ENCODE measurements at places on chromosomes 2 and 18.

DNA sequence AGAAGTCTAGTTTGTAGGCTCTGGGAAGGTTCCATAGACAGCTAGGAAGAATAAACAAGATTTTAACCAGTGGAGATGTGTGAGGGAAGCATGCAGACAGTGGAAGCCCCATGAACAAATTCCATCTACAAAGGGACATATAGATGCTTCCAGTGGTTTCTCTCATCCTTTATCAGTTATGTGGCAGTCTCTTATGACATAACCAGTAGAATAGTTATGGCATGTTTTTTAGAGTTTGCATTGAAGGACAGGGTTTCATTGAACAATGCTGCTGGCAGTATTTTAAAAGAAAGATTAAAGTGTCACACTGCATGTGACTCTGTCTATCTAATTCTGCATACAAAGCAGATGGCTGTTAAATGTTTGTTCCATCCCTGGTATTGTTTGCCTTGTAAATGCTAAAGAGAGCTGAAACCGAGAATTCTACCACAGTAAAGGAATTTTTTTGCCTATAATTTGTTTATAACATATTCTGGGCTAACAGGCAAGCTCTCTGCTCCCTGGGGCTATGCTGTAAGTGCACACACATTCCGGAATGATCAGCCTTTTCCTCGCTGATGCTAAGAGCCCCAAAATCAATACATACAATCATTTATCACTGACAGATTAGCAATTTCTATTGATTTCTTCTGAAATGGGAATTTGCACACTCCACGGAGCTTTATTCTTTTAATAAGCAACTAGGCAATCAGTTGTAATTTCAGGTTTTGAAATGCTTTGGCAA, 76.8 kb upstream of the PELI1 start:
- no peak for DNase-seq

GRCh38 chr2:219042750-219043149, 1.4 kb upstream of the CFAP65 start:
- DNase-seq: no peak

- DNase-seq: no peak
These were observed 8.7 kb downstream of the INPP5D start for GRCh38 chr2:233068762-233069418.

DNA sequence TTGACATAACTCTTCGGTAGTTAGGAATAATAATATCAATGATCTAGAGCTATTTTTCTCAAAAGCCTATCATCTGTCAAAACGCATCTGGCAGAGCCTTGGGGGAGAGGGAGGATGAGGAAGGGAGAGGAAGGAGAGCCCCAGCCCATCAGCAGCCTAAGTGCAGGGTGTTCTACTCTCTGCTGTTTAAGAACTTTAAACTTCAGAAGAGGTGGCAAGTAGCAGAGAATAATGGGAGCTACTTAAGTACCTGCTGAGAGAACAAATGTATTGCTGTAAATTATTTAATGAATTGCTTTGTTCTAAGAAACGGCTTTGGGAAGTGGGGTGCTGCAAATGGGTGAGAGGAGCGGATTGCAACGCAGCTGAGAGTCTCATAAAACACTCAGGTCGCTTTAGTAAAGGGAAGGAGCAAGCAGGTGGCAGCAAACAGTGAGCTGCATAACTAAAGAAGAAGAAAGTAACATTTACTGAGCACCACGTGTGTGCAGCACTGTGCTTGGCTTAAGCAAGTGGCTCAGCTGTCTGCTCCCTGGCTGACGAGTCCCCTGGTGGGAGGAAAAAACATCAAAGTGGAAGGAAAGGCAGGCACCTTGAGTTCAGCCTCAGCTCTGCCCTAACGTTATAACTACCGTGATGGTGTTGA, 26.3 kb upstream of the SH3RF3 start:
- DNase-seq: no peak

DNA sequence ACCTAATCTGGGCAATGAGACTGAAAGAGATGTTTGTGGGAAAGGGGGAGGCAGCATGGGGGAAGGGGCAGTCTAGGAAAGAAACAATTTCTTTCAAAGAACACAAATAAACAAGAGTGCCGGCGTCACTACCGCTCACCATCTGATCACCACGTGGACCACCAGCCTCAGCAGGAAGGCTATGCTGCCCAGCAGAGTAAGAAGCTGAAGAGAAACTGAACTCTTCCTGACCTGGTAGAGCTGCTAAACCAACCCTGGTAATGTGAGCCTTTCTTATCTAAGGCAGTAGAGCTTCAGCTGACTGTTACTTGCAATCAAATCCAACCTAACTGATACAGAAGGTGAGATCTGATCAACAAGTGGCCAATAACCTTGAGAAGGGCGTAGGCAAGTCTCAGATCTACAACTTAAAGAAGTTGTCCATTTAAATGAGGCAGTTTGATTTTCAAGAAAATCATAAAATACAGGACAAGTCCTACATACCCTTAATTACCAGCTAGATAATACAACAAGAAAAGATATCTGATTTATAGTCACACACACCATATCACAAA, 44.2 kb upstream of the SPTBN1 start:
- DNase-seq: no peak

DNA sequence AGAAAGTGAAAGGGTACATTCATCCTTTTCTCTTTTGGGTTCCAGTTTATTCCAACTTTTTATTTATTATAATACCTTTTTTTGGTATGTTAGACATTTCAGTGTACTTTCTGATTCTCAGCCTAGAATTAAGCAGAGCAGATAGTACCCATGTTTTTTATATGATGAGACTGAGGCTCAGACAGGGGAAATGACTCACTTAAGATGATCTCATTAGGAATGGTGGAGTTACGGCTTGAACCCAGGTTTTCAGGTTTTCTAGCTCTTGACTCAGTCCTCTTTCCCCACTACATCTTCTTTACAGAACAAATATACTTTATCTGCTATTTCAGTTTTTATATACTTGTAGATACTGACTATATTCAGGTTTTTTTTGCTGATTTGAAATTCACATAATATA, 51.7 kb upstream of the OTX1 start:
- no peak for DNase-seq

GRCh38 chr2:230434677-230435324, 18.8 kb downstream of the SP100 start:
- DNase-seq: no peak

GRCh38 chr18:54530285-54530684, 60.8 kb upstream of the DYNAP start:
- no peak for DNase-seq

DNA sequence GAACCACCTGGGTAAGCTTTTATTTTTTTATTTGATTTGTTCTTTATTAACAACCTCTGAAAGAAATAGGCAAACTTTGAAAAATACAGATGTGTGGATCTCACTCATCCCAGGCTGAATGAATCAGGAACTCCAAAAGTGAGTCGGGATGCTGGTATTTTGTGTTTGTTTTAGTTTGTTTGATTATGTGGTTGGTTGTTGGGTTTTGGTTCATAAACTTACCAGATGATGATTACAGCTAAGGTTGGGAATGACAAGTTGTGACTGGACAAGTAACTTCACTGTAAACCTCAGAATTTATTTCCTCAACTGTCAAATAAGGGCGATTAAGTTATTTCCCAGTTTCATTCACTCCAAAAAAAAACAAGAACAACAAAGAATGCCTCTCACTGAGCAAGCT, 80.5 kb upstream of the KIF5C start:
- no peak for DNase-seq

DNA sequence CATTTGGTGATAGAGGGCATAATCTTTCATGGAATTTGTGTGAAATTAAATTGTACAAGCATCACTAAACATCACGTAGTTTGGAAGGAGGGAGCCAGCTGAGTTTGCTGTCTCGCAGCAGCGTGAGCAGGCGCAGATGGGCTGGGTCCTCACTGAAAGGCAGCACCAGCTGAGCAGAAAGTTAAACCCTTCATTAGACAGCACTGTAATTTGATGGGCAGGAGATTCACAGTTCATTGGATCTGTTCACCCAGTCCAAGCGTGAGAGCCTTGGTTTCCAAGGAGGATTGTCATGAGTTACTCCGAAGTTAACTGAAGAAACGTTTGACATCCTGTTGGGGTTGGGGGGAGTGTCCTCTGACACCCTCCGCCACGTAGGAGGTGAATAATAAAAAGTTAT, 89.8 kb upstream of the NFATC1 start:
- no peak for DNase-seq

- DNase-seq: no peak
These were observed 86.1 kb upstream of the PNPT1 start for GRCh38 chr2:55779459-55780421.

DNA sequence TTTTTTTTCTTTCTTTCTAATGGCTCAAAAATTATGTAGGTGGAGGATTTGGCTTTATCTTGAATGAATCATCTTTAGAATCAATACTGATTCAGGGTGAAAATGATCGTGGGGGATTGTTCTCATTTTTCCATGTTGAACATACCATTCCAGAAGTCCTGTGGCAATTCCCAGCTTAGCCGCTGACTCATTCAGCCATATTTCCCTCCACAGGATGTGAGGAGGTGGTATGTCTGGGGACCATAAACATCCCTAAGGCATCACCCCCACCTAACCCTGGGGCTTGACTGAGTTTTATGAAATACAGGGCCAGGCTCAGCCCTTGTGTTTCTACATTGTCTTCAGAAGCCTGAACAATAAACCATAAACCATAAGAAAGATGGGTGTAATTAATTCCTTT, 92.7 kb upstream of the FN1 start:
- no peak for DNase-seq

DNA sequence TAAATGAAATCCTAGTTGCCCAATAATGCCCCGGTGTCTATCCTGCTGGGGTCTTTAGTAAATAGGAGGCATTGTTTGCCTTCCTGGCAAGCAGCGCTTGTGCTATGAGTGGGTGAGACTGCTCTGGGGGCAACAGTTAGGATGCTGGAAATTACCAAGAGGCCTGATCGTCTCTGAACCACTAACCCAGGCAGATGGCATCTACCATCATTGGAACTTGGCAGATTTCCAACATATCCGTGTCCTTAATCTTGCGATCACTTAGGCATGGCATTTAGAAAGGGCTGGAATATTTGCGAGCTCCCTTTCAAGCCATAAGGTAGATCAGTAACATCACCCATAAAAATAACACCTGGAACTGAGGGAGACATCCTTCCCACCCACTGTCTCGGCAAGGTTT, 18.8 kb upstream of the SH3RF3 start:
- DNase-seq: no peak

DNA sequence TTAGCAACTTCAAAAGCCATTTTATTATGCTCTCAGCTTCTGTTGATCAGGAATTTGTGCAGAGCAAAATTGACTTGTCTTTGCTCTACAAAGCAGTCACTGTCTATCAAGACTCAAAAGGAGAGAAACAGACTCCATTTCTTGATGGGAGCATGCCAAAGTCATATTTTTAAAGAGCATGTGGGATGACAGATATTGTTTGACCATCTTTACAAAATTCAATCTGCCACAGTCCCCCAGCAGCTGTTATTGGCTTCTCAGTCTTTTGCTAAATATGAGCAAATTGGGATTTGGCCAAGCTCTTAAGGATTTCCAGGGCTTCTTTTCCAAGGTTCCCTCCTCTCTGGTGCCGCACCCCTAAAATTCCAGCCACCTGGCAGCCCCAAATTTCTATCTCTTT, 67.9 kb downstream of the TEX51 start:
- no peak for DNase-seq

GRCh38 chr18:58552057-58552461, 76.8 kb downstream of the ALPK2 start:
- DNase-seq: no peak

DNA sequence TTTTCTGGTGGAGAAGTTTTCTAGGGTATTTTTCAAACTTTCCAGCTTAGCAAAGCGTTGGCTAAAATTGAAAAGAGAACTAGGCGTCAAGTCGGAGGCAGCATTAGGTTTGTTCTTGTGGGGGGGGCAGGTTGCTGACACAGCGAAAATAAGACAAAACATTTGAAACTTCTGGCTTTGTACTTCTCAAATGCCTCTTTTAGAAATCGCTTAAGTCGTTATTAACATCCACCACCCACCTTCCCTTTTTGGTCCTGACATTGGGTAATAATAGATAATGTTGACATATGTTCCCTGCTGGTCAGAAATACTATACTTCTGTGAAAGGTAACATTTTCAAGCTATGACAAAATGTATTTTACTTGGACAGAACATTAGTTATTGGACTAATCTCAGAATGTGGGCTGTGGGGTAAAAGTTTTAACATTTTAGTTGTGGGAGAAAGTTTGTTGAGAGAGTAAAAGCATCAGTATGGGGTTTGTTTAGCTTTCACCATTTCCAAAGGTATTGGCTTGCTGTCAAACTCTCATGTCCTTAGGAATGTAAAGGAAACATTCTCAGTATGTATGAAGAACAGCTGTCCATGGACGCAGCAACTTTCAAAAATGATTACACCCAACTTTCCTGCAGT, 88.1 kb upstream of the ZEB2 start:
- DNase-seq: no peak

- no peak for DNase-seq
These were observed 25.0 kb downstream of the CYBRD1 start for GRCh38 chr2:171547256-171547655.

- no peak for DNase-seq
These were observed 2.2 kb downstream of the LRATD1 start for GRCh38 chr2:14634489-14635390.

- DNase-seq: no peak
These were observed 173.9 kb downstream of the DNAH6 start for GRCh38 chr2:84690225-84690624.

- DNase-seq: no peak
These were observed 470.9 kb upstream of the SPHKAP start for GRCh38 chr2:228652366-228652765.

DNA sequence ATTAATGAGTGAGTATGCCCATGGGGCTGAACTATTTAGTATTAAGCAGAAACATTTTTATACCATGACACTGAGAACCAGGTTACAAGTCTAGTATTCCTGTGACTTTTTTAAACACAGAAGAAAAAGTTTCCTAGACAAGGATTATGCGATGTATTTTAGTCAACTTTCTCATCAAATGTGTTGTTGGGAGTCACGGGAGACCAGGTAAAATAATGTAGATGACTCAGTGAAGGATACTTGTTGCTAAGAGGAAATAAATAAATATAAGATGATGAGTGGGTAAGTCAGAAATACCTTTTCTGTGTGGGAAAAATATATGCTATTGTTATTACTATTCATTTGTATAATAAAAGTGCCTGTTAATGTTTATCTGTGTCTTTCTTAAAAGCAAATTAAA, 23.4 kb downstream of the MBD5 start:
- no peak for DNase-seq

DNA sequence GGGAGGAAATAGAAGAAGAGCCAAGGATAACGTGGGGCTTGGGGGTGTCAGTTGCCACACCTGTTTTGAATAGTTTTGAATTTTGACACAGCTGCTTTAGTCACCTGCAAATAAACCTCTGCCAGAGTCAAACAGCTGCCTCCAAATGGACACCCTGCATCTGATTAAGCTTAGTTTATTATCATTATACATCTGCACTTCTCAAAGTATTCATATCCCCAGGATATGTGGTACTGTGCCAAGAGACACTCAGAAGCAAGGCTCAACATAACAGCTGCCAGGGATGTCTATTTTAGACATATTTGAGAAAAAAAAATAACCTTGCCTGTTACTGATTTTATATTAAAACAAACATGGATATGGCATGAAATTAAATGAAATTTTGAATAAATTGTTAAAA, 122.5 kb upstream of the WDR75 start:
- no peak for DNase-seq

All from stimulated activated CD4-positive, alpha-beta T cell treated with anti-CD3 and anti-CD28 coated beads, Interleukin-1b, Interleukin-23, amount 100 ng/mL, for 1 hour (primary cell).